ENCODE measurements at places on chromosomes 11 and 22. TPM values are rescaled to one million over a fixed set of nuclear protein-coding genes. Genes with fewer than 3 reads are reported as not detected.
A peak's percentile ranks its signal among the peaks of the same experiment; 100 is the strongest.

GGTLC2 gene
- total RNA-seq: not detected

DNA sequence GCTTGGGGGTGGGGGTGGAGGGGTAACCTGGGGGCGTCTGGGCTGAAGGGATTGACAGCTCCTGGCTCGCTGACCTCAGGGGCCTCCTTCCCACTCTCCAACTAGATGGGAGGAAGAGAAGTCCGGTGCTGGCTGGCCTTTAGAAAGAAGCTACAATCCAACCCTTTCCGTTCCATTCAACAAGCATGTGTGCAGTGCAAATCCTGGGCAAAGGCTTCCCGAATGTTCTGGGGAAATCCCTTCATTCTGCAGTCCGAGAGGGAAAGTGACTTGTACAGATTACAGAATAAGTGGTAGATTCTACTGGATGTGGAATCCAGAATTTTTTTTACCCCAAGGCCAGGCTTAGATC lies 149.9 kb downstream of the FEZ1 start:
- peak; percentile 16 for ATAC-seq

SERHL2 gene
- 0.94 TPM for total RNA-seq

GRCh38 chr11:46120346-46121300 lies 631 bp downstream of the PHF21A start:
- ATAC-seq: peak; percentile 23

CARS1 gene
- total RNA-seq: 32.8 TPM

DNA sequence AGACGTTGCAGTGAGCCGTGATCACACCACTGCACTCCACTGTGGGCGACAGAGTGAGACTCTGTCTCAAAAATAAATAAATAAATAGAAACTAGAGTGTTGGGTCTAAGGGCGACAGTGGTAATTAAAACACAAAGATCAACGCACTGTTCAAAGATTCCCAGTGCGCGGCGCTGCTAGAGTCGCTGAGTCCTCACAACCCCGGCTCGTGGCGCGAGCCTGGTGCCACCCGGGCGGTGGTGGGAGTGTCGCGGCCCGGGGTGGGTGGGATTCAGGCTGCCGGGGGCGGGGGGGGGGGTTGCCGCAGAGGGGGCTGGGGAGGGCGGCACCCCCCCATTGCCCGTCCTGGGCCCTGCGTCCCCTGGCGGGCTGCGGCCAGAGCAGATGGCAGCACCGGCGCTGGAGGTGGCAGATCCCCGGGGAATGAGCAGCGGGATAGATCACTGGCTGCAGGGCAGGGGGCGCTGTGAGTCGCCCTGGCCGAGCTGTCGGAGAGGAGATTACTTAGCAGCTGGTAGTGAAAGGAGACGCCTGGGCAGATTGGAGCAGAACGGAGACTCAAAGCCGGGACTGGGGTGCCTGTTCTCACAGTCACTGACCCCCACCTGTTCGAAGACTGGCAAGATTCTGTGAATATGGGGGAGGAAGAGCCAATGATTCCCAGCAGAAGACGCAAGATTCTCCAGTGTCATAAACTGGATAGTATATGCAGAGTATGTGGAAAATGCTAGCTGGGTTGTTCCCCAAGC lies 30.2 kb upstream of the APOBEC3A start:
- ATAC-seq: peak; percentile 66

- ATAC-seq: no peak
These were observed 1.1 kb downstream of the FXYD2 start for GRCh38 chr11:117823294-117823945.

GRCh38 chr22:41217553-41218157 lies 12.5 kb downstream of the L3MBTL2 start:
- peak; percentile 92 for ATAC-seq

- ATAC-seq: no peak
These were observed 23.1 kb upstream of the ANO5 start for GRCh38 chr11:22169833-22170232.

- ATAC-seq: no peak
These were observed 61.5 kb downstream of the STIM1 start for GRCh38 chr11:3916962-3917361.

TMPRSS4 gene
- 0.23 TPM for total RNA-seq

DNA sequence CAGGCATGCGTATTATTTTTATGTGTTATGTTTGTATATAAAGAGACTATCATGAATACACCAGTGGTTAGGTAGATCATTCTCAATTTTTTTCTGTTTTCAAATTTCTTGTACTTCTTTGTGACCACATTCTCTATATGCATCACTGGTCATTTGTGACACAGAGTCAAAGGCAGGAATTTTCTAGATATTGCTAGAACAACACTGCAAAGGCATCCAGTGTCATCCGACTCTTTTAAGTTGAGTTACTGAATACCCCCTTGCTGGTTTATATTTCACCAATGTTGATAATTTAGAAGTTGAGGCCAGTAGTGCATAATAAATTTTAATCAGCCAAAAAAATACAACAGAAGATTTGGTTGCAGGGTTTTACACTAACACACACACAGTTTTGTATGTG lies 351.8 kb downstream of the CASP12 start:
- no peak for ATAC-seq

OR8G1 gene
- total RNA-seq: not detected

- no peak for ATAC-seq
These were observed 85.4 kb downstream of the WNT7B start for GRCh38 chr22:45891471-45891995.

All from gastroesophageal sphincter (tissue), 4 donors.